Melanocyte of skin (primary cell): ENCODE measurements at places on chromosomes 12 and 14. TPM values are rescaled to one million over a fixed set of nuclear protein-coding genes. Genes with fewer than 3 reads are reported as not detected.

Gene PPP1CC
- 64.7 and 123 TPM in 2 replicates for total RNA-seq

Gene BICDL1
- 0.69 and 1.8 TPM in 2 replicates for total RNA-seq

Gene AQP2
- not detected in 2 replicates for total RNA-seq

Gene MSRB3
- total RNA-seq, result 6.5 and 23.3 TPM in 2 replicates

Gene RDH12
- total RNA-seq, result 1.4 and 1.8 TPM in 2 replicates

Gene LRRC10
- not detected in 2 replicates for total RNA-seq

Gene STAB2
- not detected in 2 replicates for total RNA-seq

Gene TTC7B
- total RNA-seq, result 25.5 and 42.2 TPM in 2 replicates

Gene ITGB7
- 4.1 and 5.8 TPM in 2 replicates for total RNA-seq

Gene SPRYD4
- total RNA-seq, result 2.4 and 4.0 TPM in 2 replicates

Gene KRT71
- total RNA-seq, result not detected in 2 replicates

Gene BBOF1
- 1.7 and 2.7 TPM in 2 replicates for total RNA-seq

Gene C12orf54
- not detected in 2 replicates for total RNA-seq

Gene SDS
- total RNA-seq, result not detected in 2 replicates

Gene ABHD12B
- total RNA-seq, result under 0.01 TPM in 1 of 2 replicates, not detected in the other

Gene DRAM1
- total RNA-seq, result 6.2 and 7.3 TPM in 2 replicates

Gene SRRM4
- under 0.01 TPM in 1 of 2 replicates, not detected in the other for total RNA-seq

Gene SAMD15
- total RNA-seq, result 2.0 and 2.5 TPM in 2 replicates

Gene PARPBP
- total RNA-seq, result 12.0 and 12.7 TPM in 2 replicates

Gene OR4N2
- not detected in 2 replicates for total RNA-seq

Gene LMO3
- 0.33 and 1.1 TPM in 2 replicates for total RNA-seq

Gene FOXN4
- total RNA-seq, result under 0.01 TPM in 1 of 2 replicates, not detected in the other

Gene ALKBH1
- total RNA-seq, result 13.7 and 15.3 TPM in 2 replicates

Gene INHBC
- total RNA-seq, result not detected in 2 replicates

Gene OR4E2
- not detected in 2 replicates for total RNA-seq

Gene SCARB1
- total RNA-seq, result 195 and 223 TPM in 2 replicates

Gene RPL10L
- total RNA-seq, result not detected in 2 replicates

Gene MEG3
- 1.0 and 2.5 TPM in 2 replicates for total RNA-seq

Gene PTHLH
- 0.34 and 0.73 TPM in 2 replicates for total RNA-seq

Gene KHNYN
- total RNA-seq, result 46.5 and 50.2 TPM in 2 replicates

Gene CLEC4E
- not detected in 2 replicates for total RNA-seq

Gene SPPL3
- 7.9 and 8.7 TPM in 2 replicates for total RNA-seq

Gene B4GALNT3
- total RNA-seq, result 1.0 and 2.2 TPM in 2 replicates

Gene GYS2
- total RNA-seq, result not detected in 2 replicates

Gene TROAP
- total RNA-seq, result 38.3 and 45.0 TPM in 2 replicates

Gene MYL2
- not detected in 2 replicates for total RNA-seq

Gene CDKN3
- 130 and 142 TPM in 2 replicates for total RNA-seq

Gene RNASE7
- total RNA-seq, result not detected in 2 replicates

Gene HCFC2
- total RNA-seq, result 12.0 and 16.4 TPM in 2 replicates

Gene RNF212B
- total RNA-seq, result 0.34 TPM in 1 of 2 replicates, not detected in the other
